ENCODE measurements at places on chromosomes 13 and 19.
A peak's percentile ranks its signal among the peaks of the same experiment; 100 is the strongest.

DNA sequence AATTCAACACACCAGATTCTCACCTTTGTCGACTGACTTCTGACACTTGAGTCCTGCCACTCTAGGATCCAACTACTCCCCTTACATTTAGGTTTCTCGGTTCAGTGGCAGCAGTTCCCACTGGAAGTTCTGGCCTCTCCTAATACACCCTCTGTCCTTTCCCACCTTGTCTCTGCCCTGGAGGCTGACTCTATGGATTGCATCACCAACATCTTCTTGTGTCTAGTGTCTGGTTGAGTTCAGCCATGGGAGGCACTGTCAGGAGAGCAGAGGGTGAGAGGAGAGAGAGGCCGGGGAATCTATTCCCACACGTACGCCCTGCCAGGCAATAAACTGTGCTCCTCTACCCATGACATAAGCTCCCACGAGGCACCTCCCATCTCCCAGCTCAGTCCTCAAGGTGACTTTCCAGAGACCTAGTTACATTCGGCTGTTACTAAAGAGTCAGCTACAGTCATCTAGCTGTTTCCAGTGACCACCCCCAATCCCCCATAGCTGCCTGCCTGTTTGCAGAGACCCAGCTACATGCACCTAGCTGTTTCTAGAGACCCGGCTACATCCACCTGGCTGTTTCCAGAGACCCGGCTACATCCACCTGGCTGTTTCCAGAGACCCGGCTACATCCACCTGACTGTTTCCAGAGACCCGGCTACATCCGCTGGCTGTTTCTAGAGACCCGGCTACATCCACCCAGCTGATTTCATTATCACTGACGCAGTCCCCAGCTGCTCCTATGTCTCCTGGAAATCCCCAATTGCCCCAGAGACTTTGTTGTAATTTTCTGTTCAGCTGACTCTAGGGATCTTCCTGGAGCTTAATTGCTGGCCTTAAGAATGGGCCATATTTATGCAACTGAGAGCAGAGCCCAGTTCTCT lies 8.1 kb upstream of the LILRB4 start:
- no peak for DNase-seq

DNA sequence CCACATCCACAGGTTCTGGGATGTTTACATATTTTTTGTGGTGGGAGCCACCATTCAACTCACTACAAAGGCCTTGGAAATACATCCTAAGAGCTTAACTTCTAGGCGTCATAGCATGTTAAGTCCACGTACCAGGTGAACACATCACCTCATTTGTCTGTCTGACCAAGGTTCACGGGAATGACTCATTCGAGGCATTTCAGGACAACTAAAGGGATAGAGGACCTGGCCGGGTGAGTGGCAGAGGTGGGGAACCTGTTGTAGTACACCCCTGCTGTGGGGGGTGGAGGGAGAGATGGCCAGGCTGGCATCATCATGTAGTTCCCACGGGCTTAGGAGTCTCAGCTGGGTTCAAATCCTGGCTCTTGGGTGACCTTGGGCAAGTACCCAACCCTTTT lies 51.5 kb downstream of the BICRA start:
- no peak for DNase-seq

DNA sequence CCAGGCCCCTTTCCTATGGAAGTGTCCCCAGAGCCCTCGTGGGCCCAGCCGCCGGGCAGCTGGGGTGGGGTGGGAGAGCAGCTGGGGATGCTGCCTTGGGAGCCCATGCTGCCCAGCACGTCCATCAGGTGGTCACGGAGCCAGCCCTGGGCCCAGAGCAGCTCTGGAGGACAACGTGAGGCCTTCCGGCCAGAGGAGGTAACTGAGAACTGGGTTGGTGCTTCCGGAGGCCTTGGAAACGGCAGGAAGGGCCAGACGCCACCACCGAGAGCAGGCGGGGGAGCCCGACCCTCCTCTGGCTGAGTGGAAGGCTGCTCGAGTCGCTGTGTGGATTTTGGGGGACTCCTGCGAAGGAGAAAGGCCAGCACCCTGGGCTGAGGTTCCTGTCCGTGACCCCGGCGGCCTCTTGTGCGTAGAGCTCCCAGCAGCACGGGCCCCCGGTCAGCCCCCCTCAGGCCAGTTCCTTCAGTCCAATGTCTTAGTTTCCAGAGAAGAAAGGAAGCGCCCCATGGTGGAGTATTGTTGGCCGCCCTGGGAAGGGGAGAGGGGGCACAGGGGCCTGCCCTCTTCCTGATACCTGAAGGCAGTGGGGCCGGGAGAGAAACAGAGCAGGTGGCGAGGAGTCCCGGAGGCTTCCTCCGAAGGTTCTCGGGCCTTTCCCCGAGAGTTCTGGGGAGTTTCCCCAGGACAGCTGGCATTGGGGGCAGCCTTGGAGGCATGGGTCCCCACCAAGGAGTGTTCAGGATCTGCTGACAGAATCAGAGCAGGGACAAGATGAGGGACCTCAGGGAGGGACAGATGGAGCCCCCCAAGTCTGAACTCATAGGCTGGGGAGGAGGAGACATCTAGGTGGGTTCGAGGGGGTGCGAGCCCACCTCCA lies 68.8 kb downstream of the MLLT1 start:
- DNase-seq = no peak

DNA sequence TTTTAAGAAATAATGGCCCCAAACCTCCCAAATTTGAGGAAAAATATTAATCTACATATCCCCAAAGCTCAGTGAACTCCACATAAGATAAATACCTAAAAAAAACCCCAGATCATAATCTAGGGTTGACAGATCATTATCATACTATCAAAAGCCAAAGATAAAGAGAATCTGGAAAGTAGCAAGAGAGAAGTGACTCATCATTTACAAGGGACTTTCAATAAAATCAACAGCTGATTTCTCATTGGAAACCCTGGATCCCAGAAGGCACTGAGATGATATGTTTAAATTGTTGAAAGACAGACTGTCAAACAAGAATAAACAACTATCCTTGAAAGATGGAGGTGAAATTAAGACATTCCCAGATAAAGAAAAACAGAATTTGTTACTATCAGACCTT lies 199.3 kb downstream of the KCNRG start:
- DNase-seq = no peak

DNA sequence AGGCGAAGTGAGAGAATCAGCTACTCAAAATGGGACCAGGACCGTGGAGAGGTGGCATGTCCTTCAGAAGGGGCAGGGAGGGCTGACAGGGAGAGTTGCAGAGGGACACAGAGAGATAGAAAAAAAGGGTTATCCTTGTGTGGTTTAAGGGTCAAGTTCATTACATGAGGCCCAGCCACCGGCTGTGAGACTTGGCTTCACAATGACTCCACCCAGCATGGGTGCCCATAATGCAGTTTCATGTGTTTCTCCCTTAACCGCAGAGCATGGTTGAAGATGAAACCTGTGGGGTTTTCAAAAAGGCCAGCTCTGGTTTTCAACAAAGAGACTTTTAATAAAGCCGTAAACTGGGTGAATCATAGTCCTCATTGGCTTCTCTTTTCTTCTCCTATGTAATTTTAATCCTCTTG lies 164.6 kb downstream of the KLF5 start:
- no peak for DNase-seq

- DNase-seq = peak; percentile 73
Measured at GRCh38 chr19:46218160-46218559, 11.4 kb upstream of the IGFL1 start.

DNA sequence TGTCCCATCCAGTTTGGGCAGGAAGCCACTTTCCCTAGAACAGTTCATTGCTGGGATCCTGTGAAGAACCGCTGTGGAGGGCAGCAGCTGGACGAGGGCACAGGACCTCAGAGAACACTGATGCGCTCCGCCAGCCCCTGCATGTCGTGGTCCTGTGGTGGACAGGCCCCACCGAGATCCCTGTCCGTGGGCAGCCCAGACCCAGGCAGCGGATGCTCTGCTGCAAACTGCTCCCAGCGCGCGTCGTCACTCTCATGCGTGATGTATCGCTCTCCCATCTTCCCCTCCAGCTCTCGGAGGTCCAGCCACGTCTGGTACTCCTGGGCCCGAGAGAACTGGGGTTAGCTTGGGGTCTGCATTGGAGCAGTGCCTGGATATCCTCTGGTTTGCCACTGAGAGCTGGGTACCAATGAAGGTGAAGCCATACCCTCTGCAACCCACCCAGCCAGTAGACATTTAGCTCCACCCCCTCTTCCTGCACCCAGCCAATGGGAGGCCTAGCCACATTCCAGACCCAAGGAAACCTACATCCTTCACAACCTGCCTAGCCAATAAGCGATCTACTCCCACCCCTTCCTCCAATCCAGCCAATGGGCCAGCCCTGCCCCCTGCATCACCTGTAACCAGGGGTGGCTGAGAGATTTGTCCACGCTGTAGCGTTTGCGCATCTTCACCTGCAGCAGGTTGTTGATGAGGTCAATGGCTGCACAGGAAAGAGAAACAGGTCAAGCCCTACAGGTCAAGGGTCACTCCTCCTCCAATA lies 13.6 kb upstream of the DACT3 start:
- no peak for DNase-seq

- DNase-seq = no peak
Measured at GRCh38 chr19:2791876-2792275, 6.6 kb downstream of the THOP1 start.

GRCh38 chr19:42794765-42795164 lies 29.3 kb upstream of the PSG8 start:
- DNase-seq = no peak

- peak; percentile 96 for DNase-seq
Measured at GRCh38 chr19:4343370-4344307, at the start of gene MPND. TSS of gene MPND (plus strand) at chr19:4343562. CDS start at chr19:4343594, 32 bp downstream.

GRCh38 chr19:45091031-45091923 lies 1.7 kb upstream of the PPP1R37 start:
- peak; percentile 97 for DNase-seq

DNA sequence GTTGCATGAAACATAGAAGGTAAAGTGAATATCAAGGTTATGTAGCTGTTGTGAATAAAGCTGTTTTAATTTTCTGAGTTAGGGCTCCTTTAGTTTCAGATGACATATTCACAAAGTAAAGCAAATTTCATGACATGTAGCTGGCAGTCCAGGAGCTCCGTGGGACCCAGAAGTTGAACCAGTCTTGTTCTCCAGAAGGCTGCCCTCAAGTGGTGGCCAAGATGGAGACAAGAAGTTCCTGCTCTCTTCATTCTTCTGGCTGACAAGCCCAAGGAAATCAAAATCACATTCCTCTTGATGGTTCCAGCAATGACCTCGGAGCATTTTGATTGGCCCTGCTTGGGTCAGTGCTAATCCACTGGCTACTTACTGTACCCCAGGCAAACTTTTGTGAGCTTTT lies 128.7 kb downstream of the LIG4 start:
- no peak for DNase-seq

DNA sequence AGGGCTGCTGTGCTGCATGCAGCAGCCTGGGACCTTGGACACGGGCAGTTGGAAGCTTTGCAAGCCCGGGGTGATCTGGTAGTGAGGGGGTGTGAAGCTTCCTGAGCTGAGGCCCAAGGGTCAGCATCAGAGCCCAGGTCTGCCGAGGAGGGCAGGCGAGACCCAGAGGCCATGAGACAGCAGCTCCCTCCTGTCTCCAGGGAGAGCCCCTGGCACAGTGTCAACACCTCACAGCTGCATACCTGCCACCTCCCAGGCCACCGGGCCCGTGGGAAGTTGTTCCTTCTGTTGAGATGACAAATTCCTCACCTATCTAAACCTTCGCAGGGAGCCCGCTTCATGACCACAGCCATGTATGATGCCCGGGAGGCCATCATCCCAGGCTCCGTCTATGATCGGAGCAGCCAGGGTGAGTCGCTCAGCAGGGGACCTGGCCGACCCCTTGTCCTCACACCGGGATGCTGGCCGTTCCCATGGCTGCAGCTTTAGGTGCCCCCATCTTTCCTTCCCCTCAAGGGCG lies 32.1 kb downstream of the CERS1 start:
- DNase-seq = no peak

GRCh38 chr19:35757231-35757748 lies 461 bp upstream of the HSPB6 start:
- peak; percentile 46 for DNase-seq

GRCh38 chr13:32314271-32315237 lies 609 bp downstream of the ZAR1L start:
- peak; percentile 65 for DNase-seq

GRCh38 chr19:46731007-46731501 lies 14.1 kb upstream of the PRKD2 start:
- DNase-seq = no peak

DNA sequence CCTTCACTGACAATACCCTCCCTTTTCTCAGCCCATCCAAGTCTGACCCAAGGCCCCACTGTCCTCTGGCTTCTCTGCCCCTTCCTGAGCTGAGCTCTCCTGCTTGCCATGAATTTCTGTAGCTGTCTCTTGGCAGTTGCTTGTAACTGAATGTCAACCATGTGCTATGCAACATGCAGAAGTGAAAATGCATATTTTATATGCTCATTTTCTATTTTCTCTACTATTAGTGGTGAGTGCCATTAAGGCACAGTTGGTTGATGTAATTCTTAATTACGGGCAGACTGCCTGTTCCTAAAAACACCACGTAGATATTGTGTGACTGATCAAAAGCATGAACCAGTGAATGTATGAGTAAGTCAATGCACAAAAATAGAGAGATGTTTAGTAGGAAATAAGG lies 29.6 kb downstream of the TNFSF11 start:
- no peak for DNase-seq

DNA sequence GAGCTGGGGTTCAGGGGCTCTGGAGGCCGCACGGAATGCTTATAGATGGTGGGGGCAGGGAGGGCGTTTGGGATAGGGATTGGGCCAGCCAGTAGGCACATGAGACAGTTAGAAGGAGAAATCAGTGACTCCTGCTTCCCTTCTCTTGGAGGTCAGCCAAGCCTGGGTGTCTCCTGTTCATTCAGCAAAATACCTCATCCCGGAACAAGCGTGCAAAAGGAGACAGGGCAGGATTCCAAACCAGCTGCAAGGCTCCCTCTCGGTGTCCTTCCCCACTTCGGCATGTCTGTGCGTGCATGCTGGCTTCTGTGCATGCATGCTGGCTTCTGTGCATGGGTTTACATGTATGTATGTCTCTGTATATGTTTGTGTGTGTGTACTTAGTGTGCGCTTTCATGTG lies 37.3 kb upstream of the PEPD start:
- no peak for DNase-seq

GRCh38 chr13:62919491-62919890 lies 1503.8 kb upstream of the PCDH20 start:
- no peak for DNase-seq

- DNase-seq = no peak
Measured at GRCh38 chr13:36769126-36769525, 49.9 kb upstream of the RFXAP start.

- DNase-seq = no peak
Measured at GRCh38 chr19:30237140-30237539, 135.0 kb upstream of the ZNF536 start.

GRCh38 chr13:83423381-83423780 lies 458.9 kb downstream of the SLITRK1 start:
- DNase-seq = no peak

- no peak for DNase-seq
Measured at GRCh38 chr19:41106177-41106576, 8.1 kb upstream of the CYP2F1 start.

- peak; percentile 96 for DNase-seq
Measured at GRCh38 chr19:52601025-52601973, 31.2 kb downstream of the ZNF701 start.

DNA sequence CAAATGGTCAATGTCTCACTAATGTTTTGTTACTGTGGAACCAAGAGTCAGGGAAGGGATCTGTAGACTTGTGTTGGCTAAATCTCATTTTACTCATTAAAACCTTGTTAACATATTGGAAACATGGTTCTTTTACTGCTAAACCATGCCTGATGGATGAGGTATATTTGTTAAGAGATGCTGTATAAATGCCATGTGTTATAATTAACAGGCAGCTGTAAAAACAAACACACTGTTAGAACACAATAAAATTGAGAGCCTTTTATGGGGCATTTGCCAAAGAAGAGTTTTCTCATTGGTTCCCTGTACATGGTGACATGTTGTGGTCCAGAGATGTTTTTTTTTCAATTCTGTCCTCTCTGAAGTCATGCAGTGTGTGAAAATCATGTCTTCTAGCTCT lies 121.9 kb downstream of the ESD start:
- no peak for DNase-seq
